ENCODE measurements at places on chromosomes 5 and 9. TPM values are rescaled to one million over a fixed set of nuclear protein-coding genes. Genes with fewer than 3 reads are reported as not detected.

The DRD1 gene
- not detected for polyA plus RNA-seq

The HCN1 gene
- polyA plus RNA-seq, result 1.8 TPM

The PCDHA11 gene
- not detected for polyA plus RNA-seq

The SPINK6 gene
- polyA plus RNA-seq, result not detected

The GKAP1 gene
- polyA plus RNA-seq, result 18.0 TPM

The OSMR gene
- polyA plus RNA-seq, result 10.1 TPM

The NDUFB6 gene
- 64.7 TPM for polyA plus RNA-seq

The RGS7BP gene
- 12.1 TPM for polyA plus RNA-seq

The SLC6A18 gene
- not detected for polyA plus RNA-seq

The IL33 gene
- 30.8 TPM for polyA plus RNA-seq

The BNC2 gene
- polyA plus RNA-seq, result 6.8 TPM

The DDX4 gene
- not detected for polyA plus RNA-seq

The PDLIM4 gene
- 43.4 TPM for polyA plus RNA-seq

The PCDHA10 gene
- not detected for polyA plus RNA-seq

The FOXD4L5 gene
- 0.48 TPM for polyA plus RNA-seq

The PHF24 gene
- 0.52 TPM for polyA plus RNA-seq

The FCN2 gene
- polyA plus RNA-seq, result not detected

The PRR7 gene
- 1.3 TPM for polyA plus RNA-seq

The MOB3B gene
- polyA plus RNA-seq, result 3.3 TPM

The HDAC3 gene
- polyA plus RNA-seq, result 87.4 TPM

The TMEM8B gene
- 24.8 TPM for polyA plus RNA-seq

The KCNV2 gene
- 0.16 TPM for polyA plus RNA-seq

The WDR38 gene
- polyA plus RNA-seq, result 0.32 TPM

The CDH9 gene
- polyA plus RNA-seq, result 0.37 TPM

The ZNF483 gene
- polyA plus RNA-seq, result 1.6 TPM

The SLC34A1 gene
- polyA plus RNA-seq, result not detected

The CNTNAP3 gene
- 2.2 TPM for polyA plus RNA-seq

The HSPA5 gene
- 146 TPM for polyA plus RNA-seq

The CAMK4 gene
- 4.9 TPM for polyA plus RNA-seq

The ZNF462 gene
- 23.0 TPM for polyA plus RNA-seq

The SLC4A9 gene
- 0.11 TPM for polyA plus RNA-seq

The PKD2L2 gene
- polyA plus RNA-seq, result 0.37 TPM

The PCDHGA2 gene
- polyA plus RNA-seq, result 2.0 TPM

The ADAMTS16 gene
- polyA plus RNA-seq, result 3.9 TPM

The SHISAL2B gene
- not detected for polyA plus RNA-seq

The ZFP62 gene
- 36.0 TPM for polyA plus RNA-seq

The ACO1 gene
- 20.0 TPM for polyA plus RNA-seq

The GDF9 gene
- polyA plus RNA-seq, result not detected

The DMRTA1 gene
- polyA plus RNA-seq, result 0.08 TPM

The SOHLH1 gene
- polyA plus RNA-seq, result 0.11 TPM

The NPR3 gene
- 34.5 TPM for polyA plus RNA-seq

The KIF24 gene
- 11.6 TPM for polyA plus RNA-seq

The SPINK1 gene
- polyA plus RNA-seq, result 0.67 TPM
